ELR (cell line): ENCODE measurements at places on chromosomes 4 and X.

DNA sequence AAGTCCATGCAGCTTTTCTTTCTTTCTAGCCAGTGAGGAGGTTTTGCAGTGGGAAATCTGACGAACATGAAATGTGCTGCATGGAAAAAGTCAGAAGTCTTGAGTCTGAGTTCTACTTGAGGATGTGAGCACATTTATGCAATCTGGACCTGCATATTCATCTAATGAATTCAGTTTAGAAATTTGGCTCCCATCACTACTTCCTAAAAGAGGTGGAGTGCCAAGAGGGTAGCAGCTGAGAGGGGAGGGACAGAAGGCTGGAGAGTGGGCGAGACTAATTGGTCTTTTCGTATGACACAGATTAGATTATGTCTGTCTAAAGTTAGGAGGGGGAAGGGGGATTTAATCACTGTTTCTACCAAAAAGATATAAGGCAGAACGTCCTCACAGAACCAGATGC lies 535.9 kb downstream of the IQCM start:
- DNase-seq, result no peak

GRCh38 chr4:15457406-15458201 lies 12.1 kb upstream of the CC2D2A start:
- DNase-seq, result peak; percentile 70

DNA sequence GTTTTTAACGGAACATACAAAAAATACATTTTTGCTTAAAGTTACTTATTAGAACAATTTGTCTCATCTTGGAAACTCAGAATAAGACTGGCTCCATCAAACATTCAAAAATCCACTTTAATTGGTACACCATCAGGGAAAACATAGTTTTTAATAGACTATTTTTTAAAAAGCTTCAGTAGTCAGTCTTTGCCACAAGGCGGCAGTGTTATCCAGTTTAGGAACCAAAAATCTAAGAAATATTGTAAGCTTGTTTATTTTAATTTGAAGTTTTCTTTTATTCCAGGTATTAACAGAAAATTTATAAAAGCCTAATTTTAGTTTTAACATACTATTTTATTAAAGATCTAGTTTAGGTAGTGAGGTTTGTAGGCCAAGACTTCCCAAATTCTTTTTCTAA lies 107.7 kb downstream of the APOOL start:
- DNase-seq, result peak; percentile 14

GRCh38 chrX:72312311-72312940 lies 6.7 kb upstream of the CITED1 start:
- no peak for DNase-seq

DNA sequence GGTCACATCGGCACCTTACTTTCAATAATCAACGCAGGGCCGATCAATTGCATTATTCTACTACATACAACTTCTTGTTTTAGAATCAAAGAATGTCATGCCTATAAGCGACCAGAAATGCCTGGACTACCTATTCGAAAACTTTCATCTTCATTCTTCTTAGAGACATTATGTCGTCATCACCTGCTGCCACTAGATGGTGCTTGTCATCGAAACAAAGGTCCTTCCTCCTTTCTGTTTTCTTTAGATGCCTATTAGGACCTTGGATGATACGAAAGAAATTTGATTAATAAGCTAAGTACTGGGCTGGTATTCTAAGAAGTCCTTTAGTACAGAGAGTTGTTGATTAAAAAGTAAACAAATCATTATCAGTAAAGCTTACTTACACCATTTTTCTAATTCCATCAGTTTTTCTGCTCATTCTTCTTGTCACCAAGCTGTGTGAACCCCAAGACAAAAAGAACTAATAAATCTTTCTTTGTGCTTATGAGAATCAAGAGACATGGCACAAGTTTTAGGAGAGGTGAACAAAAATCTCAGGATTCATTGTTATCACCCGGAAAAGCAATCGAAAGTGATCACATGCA lies 154.5 kb upstream of the SLC4A4 start:
- peak; percentile 80 for DNase-seq

DNA sequence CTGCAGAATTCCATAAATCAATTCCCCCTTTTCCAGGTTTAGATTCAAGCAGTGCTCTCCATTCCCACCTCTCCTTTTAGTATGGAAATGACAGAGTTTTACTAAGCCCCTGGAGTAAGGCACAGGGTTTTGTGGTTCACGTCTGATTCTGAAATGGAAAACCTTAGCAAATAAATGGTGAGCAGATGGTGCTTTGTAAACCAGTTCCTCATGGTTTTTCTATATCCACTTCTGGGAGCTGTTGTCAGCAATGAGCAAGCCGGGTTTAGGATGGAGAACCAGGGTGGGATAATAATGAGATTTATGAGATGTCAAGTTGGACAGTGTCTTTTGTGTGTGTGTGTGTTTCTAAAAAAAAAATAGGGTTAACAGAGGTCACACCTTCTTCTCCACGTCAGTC lies 113.8 kb upstream of the RBPJ start:
- DNase-seq, result no peak

GRCh38 chr4:90189178-90189577 lies 62.0 kb downstream of the CCSER1 start:
- DNase-seq, result no peak

- DNase-seq, result peak; percentile 46
Measured at GRCh38 chrX:16188687-16189086, 21.4 kb downstream of the MAGEB17 start.

- DNase-seq, result peak; percentile 3
Measured at GRCh38 chrX:12319003-12319519, 180.8 kb downstream of the FRMPD4 start.

GRCh38 chr4:123209436-123209835 lies 187.2 kb upstream of the SPRY1 start:
- DNase-seq, result no peak

DNA sequence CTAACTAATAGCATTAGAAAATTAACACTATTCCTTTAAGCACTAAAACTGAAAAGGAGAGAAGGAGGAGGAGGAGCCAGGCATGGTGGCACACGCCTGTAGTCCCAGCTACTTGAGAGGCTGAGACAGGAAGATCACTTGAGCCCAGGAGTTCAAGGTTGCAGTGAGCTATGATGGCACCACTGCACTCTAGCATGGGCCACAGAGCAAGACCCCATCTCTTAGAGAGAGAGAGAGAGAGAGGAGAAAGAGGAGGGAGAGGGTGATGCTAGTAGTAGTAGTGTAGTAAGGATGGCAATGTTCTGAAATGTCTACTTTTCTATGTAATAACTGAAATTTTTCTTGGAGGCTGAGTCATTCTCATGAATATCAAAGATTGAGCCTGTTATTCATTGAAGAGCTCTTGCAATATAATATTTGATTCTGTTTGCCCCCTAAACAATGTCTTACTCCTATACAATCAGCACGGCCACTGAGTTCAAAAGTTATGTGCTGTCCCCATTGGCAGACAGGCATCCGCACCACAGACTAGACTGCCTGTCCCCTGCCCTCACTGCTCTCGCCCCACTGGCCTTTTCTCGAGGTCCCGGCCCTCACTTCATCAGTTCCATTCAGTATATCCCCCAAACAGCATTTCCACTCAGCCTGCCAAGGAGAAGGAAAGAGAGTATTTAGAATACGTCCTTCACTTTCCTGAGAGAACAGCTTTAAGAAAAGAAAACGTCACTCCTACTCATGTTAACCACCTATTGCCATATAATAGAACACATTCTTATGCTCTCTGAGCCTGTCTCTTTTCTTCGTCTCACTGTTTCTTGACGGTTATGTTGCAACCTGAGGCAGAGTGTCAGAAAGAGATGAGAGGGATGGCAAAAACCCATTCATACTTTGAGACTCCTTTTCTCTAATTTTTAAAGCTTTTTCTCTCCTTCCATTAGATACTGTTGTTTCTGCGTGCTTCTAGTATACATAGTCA lies 238.1 kb downstream of the PALLD start:
- DNase-seq, result no peak

DNA sequence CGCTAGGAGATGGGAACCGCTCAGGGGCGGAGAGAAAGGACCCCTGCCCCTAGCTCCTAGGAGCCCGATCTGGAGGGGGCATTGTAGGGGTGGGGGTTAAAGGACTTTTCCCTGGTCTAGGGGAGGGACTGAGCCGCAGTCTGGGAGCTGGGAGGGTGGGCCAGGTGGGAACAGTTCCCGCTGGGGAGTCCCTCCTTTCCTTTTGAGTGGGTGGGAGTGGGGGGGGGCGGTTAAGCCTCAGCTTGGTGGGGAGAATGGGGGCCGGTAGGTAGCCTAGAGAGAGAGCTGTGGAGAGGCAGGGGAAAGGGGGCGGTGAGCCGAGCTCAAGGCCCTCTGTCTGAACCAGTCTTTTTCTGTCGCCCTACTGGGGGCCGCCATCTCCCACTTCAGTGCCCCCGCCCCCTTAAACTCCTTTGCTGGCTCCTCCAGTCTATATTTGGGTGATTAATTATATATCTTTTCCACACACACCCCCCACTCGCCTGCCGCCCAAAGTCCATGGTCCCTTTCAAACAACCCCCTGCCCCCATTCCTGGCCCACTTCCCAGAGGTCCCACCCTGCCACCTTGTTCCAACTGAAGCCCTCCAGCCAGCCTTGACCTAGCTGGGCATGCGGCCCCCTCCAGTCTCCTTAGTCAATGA lies 822 bp downstream of the ZNF275 start:
- peak; percentile 0 for DNase-seq

DNA sequence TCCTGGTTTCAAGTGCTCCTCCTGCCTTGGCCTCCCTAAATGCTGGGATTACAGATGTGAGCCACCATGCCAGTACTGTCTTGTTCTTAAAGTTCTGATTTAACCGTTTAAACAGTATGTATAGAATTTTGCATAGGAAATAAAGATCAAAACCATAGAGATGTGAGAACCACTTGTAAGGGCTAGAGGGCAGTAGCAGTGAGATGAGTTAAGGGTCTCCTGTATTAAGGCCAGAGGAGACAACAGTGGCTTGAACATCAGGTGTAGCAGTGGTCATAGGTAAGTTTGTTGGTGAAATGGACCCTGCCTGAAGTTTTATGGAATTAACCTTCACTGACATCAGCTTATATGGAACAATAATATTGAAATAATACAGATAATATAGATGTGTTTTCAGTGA lies 155.7 kb downstream of the SLC4A4 start:
- peak; percentile 3 for DNase-seq

DNA sequence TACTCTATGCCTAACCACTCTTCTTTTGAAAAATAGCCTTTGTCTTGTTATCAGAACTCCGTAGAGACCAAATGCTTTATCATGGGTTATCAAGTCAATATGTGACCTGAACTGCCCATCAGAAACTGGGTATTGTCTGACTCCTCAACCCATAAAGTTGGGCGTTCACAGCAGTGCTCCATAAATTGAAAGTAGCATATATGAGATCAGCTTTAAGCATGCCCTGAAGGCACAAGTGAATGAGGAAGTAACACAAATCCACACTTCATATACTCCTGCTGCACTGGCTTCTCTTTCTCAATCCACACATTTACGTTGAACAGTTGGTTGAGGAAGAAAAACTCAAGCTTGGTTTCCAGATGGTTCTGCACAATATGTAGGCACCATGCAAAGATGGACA lies 1106.0 kb downstream of the STIM2 start:
- DNase-seq, result no peak

GRCh38 chr4:169665046-169665737 lies 44.8 kb downstream of the CLCN3 start:
- no peak for DNase-seq

GRCh38 chr4:139085141-139085540 lies 69.6 kb downstream of the NOCT start:
- DNase-seq, result peak; percentile 46

- no peak for DNase-seq
Measured at GRCh38 chr4:165760182-165760581, 112.9 kb upstream of the TLL1 start.

- no peak for DNase-seq
Measured at GRCh38 chr4:117488692-117489091, 403.3 kb upstream of the TRAM1L1 start.

GRCh38 chr4:53563824-53564223 lies 27.5 kb downstream of the LNX1 start:
- peak; percentile 87 for DNase-seq

DNA sequence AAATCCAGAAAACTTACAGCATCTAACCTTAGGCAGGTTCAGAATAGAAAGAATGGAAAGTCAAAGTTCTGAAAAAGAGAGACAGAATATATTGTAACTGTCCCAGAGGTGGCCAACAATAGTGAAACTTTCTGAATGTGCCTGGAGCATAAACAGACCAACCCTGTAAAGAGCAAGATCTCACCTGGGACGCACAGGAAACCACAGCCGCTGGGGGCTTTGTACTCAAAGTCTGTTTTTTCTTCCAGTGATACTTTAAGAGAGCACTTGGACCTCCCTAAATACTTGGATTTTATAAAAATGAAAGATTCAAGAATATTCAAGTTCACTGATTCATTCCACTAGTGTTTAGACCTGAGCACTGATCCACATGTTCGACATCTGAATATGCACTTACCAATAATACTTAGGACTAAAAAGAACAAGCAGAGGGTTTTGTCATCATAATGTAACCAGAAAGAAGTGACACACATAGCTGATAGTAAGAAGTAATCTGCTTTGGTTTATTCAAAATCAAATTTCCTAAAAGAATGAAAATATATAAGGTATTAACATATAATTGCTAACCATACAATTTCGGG lies 35.3 kb downstream of the ARAP2 start:
- no peak for DNase-seq

DNA sequence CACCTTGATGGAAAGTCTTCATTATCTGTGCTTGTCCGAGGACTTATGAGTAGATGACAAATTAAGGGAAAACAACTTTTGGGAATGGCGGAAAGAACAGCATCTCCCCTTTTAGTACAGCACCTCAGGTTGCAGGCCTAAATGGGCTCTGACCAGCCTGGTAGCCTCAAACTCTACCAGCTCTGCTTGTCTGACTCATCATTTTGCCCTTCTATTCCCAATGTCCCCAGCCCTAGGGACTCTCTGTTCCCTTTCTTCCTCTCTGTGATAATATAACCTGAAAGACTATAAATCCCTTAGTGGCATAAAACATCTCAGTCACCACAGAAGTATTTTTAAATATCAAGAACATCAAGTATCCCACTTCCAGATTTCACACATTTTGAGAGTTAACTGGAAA lies 121.9 kb downstream of the THOC2 start:
- no peak for DNase-seq

- no peak for DNase-seq
Measured at GRCh38 chr4:40948014-40948413, 198.3 kb downstream of the NSUN7 start.

DNA sequence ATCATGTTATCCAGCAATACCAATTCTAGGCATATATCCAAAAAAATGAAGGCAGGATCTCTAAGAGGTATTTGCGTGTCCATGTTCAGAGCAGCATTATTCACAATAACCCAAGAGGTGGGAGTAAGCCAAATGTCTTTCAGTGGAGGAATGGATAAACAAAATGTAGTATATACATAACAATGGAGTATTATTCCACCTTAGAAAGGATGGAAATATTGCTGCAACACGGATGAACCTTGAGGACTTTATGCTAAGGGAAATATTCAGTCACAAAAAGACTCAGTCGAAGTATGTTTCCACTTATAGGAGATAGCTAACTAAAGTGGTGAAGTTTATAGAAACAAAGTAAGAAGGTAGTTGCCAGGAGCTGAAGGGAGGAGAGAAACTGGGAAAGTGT lies 74.3 kb downstream of the LARP1B start:
- DNase-seq, result no peak

DNA sequence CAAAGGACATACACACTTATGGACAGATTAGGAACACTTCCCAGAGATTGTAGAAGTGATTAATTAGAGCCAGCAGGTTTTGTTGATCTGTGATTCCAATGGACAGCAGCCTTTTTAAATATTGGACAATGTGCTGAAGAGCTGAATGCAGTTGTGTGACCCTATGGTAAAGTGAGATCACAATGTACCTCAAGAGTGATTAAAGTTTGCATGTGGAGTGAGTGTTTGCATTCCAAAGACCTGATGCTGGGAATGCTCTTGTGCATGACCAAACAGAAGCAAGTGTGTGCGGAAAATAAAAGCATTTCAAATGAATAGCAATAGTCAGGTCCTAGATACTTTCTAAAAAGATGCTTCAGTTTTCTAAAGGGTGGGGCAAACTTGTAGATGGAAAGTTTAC lies 154.1 kb downstream of the BANK1 start:
- peak; percentile 18 for DNase-seq
